ENCODE measurements at places on chromosomes 4 and X. TPM values are rescaled to one million over a fixed set of nuclear protein-coding genes. Genes with fewer than 3 reads are reported as not detected.

DNA sequence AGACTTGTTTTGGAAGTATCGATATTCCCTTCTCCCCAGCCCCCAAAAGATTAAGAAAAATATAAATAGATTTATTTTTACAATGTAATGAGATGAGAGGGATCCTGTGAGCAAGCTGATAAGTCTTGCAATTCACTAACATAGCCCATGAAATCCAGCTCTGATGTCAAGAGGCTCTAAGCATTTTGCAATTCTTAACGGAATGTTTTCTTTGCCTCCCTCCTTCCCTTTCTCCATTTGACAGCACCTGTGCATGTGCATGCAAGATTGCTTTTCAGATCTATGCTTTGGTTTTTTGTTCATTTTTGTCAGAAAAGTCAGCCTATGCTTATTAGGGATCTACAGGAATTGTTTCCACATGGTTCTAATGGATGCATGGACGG, 169.9 kb downstream of the SLIT2 start:
- H3K4me1 ChIP-seq, result no peaks in the 10 kb centered on the region
- no peak overlapping the region for H3K4me3 ChIP-seq
- no peaks in the 10 kb centered on the region for H3K36me3 ChIP-seq
- no peak overlapping the region for H3K27ac ChIP-seq
- H3K27me3 ChIP-seq, result no peaks in the 10 kb centered on the region

DNA sequence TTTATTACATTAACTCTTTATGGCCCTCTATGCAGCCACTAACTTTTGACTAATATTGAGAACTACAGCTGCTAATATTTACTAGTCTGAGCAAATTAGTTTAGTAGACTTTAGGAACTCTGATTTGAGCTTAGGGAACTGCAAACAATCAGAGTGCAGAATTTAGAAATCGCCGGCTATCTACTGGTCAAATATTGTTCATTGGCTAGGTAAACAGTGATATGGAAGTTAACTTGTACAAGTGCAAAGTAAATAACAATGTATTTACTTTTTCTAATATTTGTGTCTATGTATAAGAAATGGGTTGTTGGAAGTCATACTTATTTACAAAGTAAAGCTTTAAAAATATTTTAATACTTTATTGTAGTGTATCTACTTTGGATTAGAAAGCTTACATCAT, 279.6 kb downstream of the CFAP299 start:
- H3K4me1 ChIP-seq, result peaks cover 35% of the 10 kb centered on the region
- H3K4me3 ChIP-seq, result no peak overlapping the region
- H3K27me3 ChIP-seq, result no peaks in the 10 kb centered on the region
- H3K36me3 ChIP-seq, result no peaks in the 10 kb centered on the region
- DNase-seq, result no peak

DNA sequence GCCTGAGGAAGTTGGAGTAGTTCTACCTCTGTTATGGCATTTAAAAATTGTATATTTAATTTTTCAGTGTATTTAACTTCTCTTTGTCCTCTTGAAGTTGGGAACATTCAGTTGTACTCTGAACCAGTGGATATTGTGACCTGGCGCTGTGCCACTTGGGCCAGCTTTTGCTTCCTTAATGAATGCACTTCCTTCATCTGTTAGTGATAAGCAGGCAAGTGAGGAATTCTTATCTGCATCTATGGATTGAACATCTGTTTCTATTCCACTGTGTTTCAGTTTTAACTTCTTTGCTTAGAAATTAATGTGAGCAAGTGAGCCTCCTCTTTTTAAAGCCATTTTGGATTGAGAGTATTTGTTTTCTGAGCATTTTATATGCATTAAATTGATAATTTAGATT, 128.3 kb downstream of the UCHL1 start:
- no peaks in the 10 kb centered on the region for H3K4me1 ChIP-seq
- H3K27ac ChIP-seq, result no peak overlapping the region
- no peak overlapping the region for H3K4me3 ChIP-seq
- DNase-seq, result no peak
- H3K36me3 ChIP-seq, result no peaks in the 10 kb centered on the region

- H3K4me3 ChIP-seq, result no peak overlapping the region
- no peak for DNase-seq
- H3K4me1 ChIP-seq, result peaks cover 51% of the 10 kb centered on the region
- H3K27ac ChIP-seq, result no peak overlapping the region
These were observed 93.4 kb upstream of the ENPP6 start for GRCh38 chr4:184310881-184311709.

GRCh38 chrX:21955403-21956189, 15.1 kb downstream of the SMS start:
- H3K27me3 ChIP-seq, result no peaks in the 10 kb centered on the region
- no peak overlapping the region for H3K27ac ChIP-seq
- H3K4me1 ChIP-seq, result peaks cover 9% of the 10 kb centered on the region
- H3K36me3 ChIP-seq, result no peaks in the 10 kb centered on the region
- DNase-seq, result no peak
- H3K4me3 ChIP-seq, result no peak overlapping the region

DNA sequence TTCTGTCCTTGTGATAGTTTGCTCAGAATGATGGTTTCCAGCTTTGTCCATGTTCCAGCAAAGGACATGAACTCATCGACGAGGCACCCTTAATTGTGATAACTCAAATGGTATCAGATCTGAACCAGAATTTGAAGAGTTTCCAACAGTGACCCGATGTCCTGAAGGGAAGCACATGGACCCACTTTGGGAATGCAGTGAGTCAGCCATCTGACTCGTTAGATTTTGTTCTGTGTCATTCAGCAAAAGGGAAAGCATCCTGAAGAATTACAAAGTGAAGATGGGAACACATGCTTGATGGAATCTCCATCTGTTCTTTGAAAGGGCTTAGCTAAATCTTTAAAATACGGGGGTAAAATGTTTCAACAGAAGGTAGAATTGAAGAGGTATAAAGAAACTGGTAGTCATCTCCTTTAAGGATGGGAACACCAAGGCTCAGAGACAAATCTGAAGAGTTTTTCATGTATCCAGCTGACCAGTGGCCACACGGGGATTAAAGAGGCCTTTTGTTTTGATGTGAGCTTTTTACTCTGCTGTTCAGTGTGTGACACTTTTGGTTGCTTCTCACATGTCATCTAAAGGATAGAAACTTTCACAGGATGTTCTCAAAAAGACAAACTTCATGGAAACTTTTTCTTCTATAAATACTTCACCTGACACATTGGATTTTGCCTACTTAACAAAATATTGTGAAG, 393.8 kb downstream of the INPP4B start:
- H3K27ac ChIP-seq, result no peak overlapping the region
- no peak for DNase-seq
- H3K4me1 ChIP-seq, result no peaks in the 10 kb centered on the region
- H3K4me3 ChIP-seq, result no peak overlapping the region

GRCh38 chr4:51859476-51860031, 16.6 kb downstream of the DCUN1D4 start:
- H3K27me3 ChIP-seq, result no peaks in the 10 kb centered on the region
- peaks cover 8% of the 10 kb centered on the region for H3K36me3 ChIP-seq
- no peak overlapping the region for H3K27ac ChIP-seq
- H3K4me3 ChIP-seq, result no peak overlapping the region
- peaks cover 5% of the 10 kb centered on the region for H3K4me1 ChIP-seq

DNA sequence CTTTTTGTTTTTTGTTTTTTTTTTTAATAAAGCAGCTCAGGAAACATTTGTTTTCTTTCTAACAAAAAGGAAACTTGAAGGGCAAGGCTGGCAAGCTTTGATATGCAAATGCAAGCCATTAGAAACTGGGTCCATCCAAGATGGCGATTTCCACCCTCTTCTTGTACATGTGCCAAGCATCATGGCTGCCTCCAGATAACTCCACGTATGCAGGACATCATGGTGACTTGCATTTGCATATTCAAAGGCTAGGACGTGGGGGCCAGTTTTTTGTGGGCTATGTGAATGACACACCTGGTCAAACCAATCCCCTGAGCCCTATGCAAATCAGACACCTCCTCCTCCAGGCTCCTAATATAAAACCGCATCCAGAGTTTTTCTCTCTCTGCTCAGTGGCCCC, 692.6 kb downstream of the FAM133A start:
- H3K36me3 ChIP-seq, result no peaks in the 10 kb centered on the region
- no peak for DNase-seq
- no peak overlapping the region for H3K27ac ChIP-seq
- H3K4me1 ChIP-seq, result no peaks in the 10 kb centered on the region
- no peak overlapping the region for H3K4me3 ChIP-seq

- peaks cover 6% of the 10 kb centered on the region for H3K36me3 ChIP-seq
- no peak for DNase-seq
- no peak overlapping the region for H3K4me3 ChIP-seq
- H3K4me1 ChIP-seq, result peaks cover 14% of the 10 kb centered on the region
These were observed 12.4 kb downstream of the CASP6 start for GRCh38 chr4:109690690-109691410.

- no peak overlapping the region for H3K4me3 ChIP-seq
- DNase-seq, result no peak
- peaks cover 6% of the 10 kb centered on the region for H3K4me1 ChIP-seq
- no peaks in the 10 kb centered on the region for H3K27me3 ChIP-seq
- H3K36me3 ChIP-seq, result no peaks in the 10 kb centered on the region
- H3K27ac ChIP-seq, result no peak overlapping the region
These were observed 2.7 kb downstream of the PNMA6E start for GRCh38 chrX:153398275-153398960.

DNA sequence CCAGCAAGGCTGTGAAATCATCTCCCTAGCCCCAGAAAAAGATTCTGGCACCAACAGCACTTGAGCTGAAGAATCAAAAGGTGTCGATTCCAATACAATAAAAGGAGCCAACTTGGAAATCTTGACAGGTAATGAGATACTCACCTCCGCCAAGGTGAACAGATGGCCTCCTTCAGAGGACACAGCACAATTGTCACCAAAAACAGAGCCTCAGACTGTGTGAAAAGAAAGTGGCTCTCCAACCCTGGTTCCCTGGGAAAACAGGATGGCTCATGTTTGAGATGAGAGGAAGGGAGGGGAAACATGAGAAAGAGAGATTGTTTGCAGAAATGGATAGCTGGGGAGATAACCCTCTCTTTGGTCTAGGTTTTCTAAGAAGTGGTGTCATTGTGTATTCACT, 168.9 kb downstream of the HS3ST1 start:
- DNase-seq, result no peak
- H3K36me3 ChIP-seq, result no peaks in the 10 kb centered on the region

DNA sequence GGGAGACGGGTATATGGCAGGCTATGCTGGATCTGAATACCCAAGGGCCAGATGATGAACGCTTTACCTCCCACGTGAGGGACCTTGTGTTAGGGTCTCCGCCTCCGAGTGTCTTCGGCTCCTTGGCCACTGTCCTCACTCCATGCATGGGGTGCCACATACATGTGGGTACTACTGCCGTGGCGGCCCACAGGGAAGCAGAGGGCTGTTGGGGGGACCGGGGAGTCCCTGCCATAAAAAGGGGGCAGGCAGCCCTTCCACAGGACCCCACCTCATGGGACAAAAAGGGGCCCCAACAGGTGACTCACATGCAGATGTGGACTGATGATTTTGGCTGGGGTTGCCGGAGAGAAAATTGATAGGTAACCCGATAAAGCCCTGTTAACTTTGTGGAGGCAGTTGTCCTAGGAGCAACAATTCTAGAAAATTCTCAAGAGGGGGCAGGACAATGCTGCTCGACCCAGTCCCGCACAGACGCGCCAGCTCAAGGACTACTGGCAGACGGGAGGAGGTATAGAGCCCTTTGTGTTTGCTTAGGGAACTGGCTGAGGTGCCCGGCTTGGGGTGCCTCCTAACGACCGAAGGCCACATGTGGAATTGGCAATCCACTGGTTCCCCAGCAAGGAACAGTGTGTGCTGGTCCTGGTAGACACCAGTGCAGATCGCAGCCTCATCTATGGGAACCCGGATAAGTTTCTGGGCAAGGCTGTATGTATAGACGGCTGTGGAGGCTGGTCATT, 695.7 kb upstream of the AGA start:
- H3K4me1 ChIP-seq, result no peaks in the 10 kb centered on the region
- no peak overlapping the region for H3K4me3 ChIP-seq
- no peak for DNase-seq
- H3K27me3 ChIP-seq, result no peaks in the 10 kb centered on the region
- no peak overlapping the region for H3K27ac ChIP-seq

GRCh38 chr4:145820407-145820806, 118.2 kb downstream of the ZNF827 start:
- H3K4me1 ChIP-seq, result no peaks in the 10 kb centered on the region
- H3K27ac ChIP-seq, result no peak overlapping the region
- H3K4me3 ChIP-seq, result no peak overlapping the region
- no peak for DNase-seq

DNA sequence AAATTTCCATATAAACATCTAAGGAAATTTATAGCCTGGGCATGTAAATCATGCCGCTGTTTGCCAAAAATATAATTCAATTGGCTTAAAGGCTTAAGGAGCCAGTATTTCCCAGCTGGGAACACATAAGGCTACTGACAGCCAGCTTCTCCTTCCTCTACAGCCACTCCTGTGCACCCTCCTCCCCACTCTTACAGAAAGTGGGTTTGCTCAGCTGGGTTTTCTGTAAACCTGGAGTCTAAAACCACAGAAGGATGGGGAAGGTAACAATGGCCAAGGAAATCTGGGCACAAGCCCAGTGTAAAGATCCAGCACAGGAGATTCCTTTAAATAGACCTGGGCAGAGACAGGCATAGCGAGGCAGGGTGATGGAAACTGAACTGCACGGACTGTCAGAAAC, 18.5 kb downstream of the ACSL1 start:
- H3K4me1 ChIP-seq, result peaks cover 15% of the 10 kb centered on the region
- H3K4me3 ChIP-seq, result no peak overlapping the region
- no peaks in the 10 kb centered on the region for H3K36me3 ChIP-seq
- H3K27me3 ChIP-seq, result no peaks in the 10 kb centered on the region
- no peak overlapping the region for H3K27ac ChIP-seq

DNA sequence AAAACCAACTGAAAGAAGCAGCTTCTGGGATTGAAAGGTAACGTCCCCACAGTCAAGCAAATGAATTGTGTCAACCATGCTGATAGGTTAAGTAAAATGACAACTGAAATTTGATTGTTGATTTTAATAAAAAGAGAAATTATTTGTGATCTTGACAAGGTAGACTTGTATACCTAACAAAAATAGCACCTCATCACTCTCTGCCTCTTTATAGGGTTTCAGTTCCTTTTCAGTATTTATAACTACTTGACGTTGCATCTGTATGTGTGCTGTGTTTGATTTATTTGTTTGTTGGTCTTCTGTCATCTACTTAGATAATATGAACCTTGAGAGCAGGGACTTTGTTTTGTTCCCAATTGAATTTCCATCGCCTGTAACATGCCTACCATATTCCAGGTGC, 7.9 kb upstream of the PPP3CA start:
- H3K4me3 ChIP-seq, result no peak overlapping the region
- peak; percentile 60 for DNase-seq
- H3K27me3 ChIP-seq, result no peaks in the 10 kb centered on the region
- H3K4me1 ChIP-seq, result peaks cover 22% of the 10 kb centered on the region

Gene KDM5C
- total RNA-seq, result 138 TPM

Gene SMIM10
- 0.37 TPM for total RNA-seq

Gene GYPE
- total RNA-seq, result 4.7 TPM

Gene TSR2
- 38.3 TPM for total RNA-seq

Gene F11
- not detected for total RNA-seq

Gene CT45A3
- total RNA-seq, result not detected

Gene NHS
- not detected for total RNA-seq

Gene ATOH1
- not detected for total RNA-seq

Gene GABRB1
- not detected for total RNA-seq

Data from B cell (primary cell).